HCT116 (cell line): ENCODE measurements at places on chromosomes 16 and 17. TPM values are rescaled to one million over a fixed set of nuclear protein-coding genes. Genes with fewer than 3 reads are reported as not detected.

DNA sequence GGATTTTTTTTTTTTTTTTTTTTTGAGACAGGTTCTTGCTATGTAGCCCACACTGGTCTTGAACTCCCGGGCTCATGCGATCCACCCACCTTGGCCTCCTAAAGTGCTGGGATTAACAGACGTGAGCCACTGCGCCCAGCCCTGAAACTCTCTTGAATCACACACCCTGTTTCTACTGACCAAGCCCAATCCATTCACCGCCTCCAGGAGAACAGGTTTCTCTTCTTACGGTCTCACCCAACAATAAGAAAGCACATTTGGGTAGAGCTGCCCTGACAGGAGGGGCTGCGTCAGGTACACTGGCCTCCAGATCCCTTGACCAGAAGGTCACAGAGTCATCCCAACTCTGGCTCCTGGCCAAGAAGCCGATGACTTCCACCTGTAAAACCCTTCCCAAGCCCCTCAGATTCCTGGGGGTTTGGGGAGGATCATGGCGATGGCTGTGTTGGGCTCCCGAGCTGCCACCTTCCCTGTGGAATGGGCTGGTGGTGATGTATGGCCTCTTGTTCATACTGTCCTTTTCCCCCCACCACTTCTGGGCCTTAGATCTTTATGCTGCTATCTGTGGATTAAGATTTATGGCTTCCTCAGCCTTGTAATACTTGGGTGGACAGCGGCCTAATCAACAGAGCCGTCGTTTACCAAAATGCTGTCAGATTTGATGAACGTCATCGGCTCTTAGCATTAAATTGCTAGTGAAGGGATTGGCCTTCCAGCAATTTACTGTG, 89.1 kb downstream of the KATNIP start:
- peaks cover 6% of the 10 kb centered on the region; the same call in 1 of the 2 replicates for H3K4me1 ChIP-seq
- H3K27me3 ChIP-seq = no peaks in the 10 kb centered on the region
- DNase-seq = no peak
- H3K27ac ChIP-seq = no peak overlapping the region
- no peak overlapping the region for H3K4me3 ChIP-seq

GRCh38 chr17:71412803-71413202, 708.0 kb upstream of the SOX9 start:
- H3K4me1 ChIP-seq = peaks cover 36% of the 10 kb centered on the region
- peak overlapping the region; percentile 31; the same call in 1 of the 2 replicates for H3K27ac ChIP-seq
- no peak overlapping the region for H3K4me3 ChIP-seq
- H3K36me3 ChIP-seq = no peaks in the 10 kb centered on the region

DNA sequence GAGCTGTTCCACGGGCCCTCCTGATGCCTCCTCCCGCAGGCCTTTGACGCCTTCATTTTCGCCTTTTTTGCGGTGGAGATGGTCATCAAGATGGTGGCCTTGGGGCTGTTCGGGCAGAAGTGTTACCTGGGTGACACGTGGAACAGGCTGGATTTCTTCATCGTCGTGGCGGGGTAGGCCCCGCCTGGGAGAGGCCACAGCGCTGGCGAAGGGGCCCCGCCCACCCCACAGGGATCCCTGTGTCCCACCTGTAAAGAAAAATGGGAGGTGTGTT, 29.7 kb downstream of the TPSG1 start:
- H3K36me3 ChIP-seq = no peaks in the 10 kb centered on the region
- no peak overlapping the region for H3K4me3 ChIP-seq
- DNase-seq = no peak
- peaks cover 49% of the 10 kb centered on the region for H3K4me1 ChIP-seq

DNA sequence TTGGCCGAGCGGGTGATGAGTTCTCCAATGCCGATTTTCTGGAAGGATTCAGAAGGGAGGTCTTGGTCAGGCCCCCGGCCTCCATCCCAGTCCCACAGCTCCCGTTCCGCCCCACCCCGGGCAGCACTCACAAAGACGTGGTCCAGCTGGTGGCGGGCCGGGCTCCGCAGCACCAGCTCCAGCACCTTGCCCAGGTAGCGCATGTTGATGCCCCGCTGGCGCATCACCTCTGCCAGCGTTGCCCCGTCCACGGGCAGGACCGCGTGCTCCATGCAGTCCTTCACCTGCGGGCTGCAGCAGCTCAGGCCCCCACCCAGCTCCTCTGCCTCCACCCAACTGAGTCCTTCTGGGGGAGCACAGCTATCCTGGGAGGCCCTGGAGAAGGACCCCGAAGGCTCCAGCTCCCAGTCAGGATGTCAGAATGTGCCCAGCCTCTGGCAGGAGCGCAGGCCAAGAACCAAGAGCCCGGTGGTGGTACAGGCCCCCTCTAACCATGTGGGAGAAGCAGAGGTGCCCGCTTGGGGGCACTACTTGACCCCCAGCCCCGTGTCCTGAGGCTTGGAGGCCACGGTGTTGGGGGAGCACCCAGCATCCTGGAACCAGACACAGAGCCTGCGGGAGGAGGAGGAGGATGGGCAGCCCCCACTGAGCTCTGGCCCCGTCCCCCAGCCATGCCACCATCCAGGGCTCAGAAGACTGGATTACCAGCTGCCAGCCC, 16.2 kb downstream of the CLUH start:
- H3K4me3 ChIP-seq = no peak overlapping the region
- H3K36me3 ChIP-seq = peaks cover 15% of the 10 kb centered on the region
- no peak overlapping the region for H3K27ac ChIP-seq

GRCh38 chr16:24645739-24646645, 83.5 kb upstream of the TNRC6A start:
- no peaks in the 10 kb centered on the region for H3K36me3 ChIP-seq
- H3K4me3 ChIP-seq = peak overlapping the region; percentile 3; the same call in 1 of the 2 replicates
- H3K4me1 ChIP-seq = peaks cover 18% of the 10 kb centered on the region
- DNase-seq = peak; percentile 91
- no peaks in the 10 kb centered on the region for H3K27me3 ChIP-seq

- H3K27me3 ChIP-seq = no peaks in the 10 kb centered on the region
- no peak overlapping the region for H3K4me3 ChIP-seq
- H3K27ac ChIP-seq = no peak overlapping the region
- H3K36me3 ChIP-seq = no peaks in the 10 kb centered on the region
- no peaks in the 10 kb centered on the region for H3K4me1 ChIP-seq
Observed at GRCh38 chr17:40447806-40448205, 4.6 kb downstream of the IGFBP4 start.

PERCC1 gene
- not detected for total RNA-seq

TMC7 gene
- total RNA-seq = 5.2 TPM

DNA sequence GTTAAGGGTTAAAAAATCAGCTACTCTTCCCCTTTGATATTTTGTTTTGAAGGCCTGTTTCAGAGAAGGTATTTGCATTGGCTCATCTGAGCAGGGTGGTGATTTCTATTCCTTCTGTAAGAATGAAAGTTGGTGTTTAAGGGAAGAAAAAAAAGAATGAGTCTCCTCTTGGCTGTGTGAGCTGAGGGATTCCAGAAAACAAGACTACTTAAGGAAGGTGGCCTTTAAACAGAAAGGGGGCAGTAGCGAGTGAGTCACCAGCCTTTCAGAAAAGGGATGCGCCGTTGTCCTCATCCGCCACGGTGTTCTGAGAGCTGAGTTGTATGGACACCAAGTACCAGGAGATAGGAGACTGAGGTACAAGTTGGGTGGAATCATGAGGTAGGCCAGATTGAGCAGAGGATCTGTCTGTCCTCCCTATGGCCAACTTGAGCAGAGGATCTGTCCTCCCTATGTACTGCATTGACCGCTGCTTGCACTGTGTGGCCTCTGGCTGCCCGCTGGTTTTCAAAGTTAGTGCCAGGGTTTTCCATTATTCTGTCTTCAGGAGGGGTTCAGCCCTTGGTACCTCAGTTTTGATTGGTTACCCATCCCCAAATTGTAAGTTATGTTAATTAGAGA, 8.2 kb downstream of the PRKCA start:
- DNase-seq = no peak
- H3K27me3 ChIP-seq = no peaks in the 10 kb centered on the region
- no peaks in the 10 kb centered on the region for H3K4me1 ChIP-seq
- H3K27ac ChIP-seq = no peak overlapping the region
- H3K4me3 ChIP-seq = no peak overlapping the region

DNA sequence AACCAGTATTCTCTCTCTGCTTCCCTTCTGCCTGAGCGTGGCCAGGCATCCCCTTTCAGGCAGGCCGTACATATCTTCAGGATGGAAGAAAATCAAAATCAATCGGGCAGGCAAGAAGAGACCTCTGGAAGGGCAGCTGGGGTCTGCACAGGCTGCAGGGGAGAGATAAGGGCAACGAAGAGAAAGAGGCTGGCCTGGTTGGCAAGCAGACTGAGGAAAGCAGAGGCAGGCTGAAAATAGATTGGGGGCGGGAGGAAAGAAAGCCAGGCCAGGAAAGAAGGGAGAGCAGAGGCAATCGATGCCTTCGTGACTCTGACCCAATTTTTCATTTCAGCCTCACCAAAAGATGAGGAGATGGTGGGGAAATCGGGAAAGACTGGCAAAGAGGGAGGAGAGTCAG, 18.1 kb downstream of the PIPOX start:
- H3K27ac ChIP-seq = no peak overlapping the region
- H3K36me3 ChIP-seq = no peaks in the 10 kb centered on the region
- H3K27me3 ChIP-seq = no peaks in the 10 kb centered on the region
- DNase-seq = no peak
- H3K4me3 ChIP-seq = no peak overlapping the region
- H3K4me1 ChIP-seq = no peaks in the 10 kb centered on the region

KRTAP4-9 gene
- not detected for total RNA-seq

KCNG4 gene
- not detected for total RNA-seq

DNA sequence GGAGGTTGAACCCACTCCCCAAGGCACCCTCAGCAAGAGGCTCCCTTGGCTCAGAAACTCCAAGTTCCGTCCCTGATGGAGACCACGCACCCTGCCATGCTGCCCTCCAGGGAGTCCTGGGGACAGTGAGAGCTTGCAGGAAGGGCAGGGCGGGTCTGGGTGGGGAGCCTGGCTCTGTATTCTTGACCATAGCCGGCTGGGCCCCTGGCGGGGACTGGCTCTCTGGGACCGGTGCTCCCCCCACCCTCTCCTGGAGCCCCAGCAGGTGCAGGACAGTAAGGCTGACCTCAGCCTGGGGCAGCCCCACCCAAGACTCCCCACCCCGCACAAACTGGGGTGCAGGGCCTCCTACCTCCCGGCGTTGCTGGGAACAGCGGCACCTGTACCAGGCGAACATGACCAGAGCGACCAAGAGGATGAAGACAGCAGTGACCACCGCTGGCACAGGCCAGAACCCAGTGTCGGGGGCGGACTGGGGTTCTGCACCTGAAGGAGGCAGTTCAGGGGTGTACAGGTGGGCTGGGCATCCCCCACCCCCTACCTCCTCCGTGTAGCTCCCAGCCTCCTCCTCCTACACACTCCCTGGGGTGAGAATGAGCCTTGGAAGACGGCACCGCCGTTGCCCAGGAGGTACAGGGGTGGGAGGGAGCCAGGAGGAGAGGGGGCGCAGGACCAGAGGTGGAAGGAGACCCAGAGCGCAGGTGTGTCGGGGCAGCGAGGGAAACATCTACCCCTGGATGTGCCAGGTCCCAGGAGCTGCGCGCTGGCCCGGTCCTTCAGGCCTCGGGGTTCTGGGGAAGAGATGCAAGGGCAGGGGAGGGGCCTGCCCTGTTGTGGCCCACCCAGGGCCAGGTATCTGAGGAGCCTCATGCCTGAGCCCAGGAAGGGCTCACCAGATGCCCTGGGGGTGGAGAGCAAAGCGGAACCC, 5.4 kb upstream of the CD7 start:
- DNase-seq = no peak
- H3K27me3 ChIP-seq = no peaks in the 10 kb centered on the region
- H3K4me3 ChIP-seq = no peak overlapping the region
- no peaks in the 10 kb centered on the region for H3K36me3 ChIP-seq

GRCh38 chr17:30021708-30022317, 80.4 kb downstream of the EFCAB5 start:
- no peak overlapping the region for H3K4me3 ChIP-seq
- no peaks in the 10 kb centered on the region for H3K4me1 ChIP-seq
- H3K27ac ChIP-seq = no peak overlapping the region
- H3K36me3 ChIP-seq = no peaks in the 10 kb centered on the region
- no peaks in the 10 kb centered on the region for H3K27me3 ChIP-seq
- DNase-seq = peak; percentile 37

TP53TG3D gene
- not detected for total RNA-seq

GRCh38 chr16:11201498-11202259, 54.3 kb downstream of the SOCS1 start:
- H3K36me3 ChIP-seq = no peaks in the 10 kb centered on the region
- peaks cover 35% of the 10 kb centered on the region for H3K4me1 ChIP-seq
- H3K27ac ChIP-seq = peak overlapping the region; percentile 63
- H3K27me3 ChIP-seq = no peaks in the 10 kb centered on the region
- peak overlapping the region; percentile 11 for H3K4me3 ChIP-seq

CASKIN1 gene
- total RNA-seq = 5.9 TPM

DNA sequence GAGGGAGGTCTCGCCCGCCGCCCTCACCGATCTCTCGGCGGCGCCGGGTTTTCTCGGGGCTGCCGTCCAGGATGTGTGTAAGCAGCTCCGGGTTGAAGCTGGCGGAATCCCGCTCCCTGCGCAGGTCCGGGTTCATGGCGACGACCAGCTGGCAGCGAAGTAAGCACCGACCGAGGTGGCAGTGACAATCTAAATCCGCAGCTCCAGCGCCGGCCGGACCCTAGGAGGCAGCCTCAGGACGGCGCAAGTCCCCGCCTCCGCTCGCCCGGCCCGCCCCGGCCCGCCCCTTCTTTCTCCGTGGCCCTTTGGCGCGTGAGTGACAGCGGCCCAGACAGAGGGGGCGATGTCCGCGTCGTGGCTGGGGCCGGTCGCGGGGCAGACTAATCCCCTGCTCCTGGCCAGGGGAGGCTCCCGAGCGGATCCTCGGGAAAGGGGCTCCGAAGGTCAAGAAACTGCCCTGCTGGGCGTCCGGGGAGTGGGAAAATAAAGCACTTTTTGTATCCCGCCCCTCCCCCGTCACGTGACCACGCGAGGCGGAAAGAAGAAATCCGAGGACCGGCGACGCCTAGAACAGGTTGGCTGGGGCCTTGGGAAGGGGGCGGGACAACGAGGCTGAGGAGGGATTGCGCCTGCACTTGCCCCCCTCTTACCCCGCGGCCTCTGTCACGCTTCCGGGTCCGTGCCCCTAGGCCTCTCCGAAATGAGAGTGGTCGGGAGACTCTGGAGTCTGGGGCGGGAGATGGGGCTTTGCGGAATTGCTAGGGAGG, at the start of the genes ACOX1 and TEN1:
Gene ACOX1 (minus strand): TSS at position 229 of the 767 bp plus-strand sequence. CDS start 93 bp downstream, at position 136.
Gene TEN1 (plus strand): TSS at position 303 of the 767 bp plus-strand sequence. CDS start 6,953 bp downstream, outside the sequence.
- peak within 1 kb of the TSS; percentile 95 for H3K27ac ChIP-seq
- no peaks in the 10 kb centered on the region; the same call in 1 of the 2 replicates for H3K36me3 ChIP-seq
- H3K4me1 ChIP-seq = peaks cover 12% of the 10 kb centered on the region
- H3K4me3 ChIP-seq = peak within 1 kb of the TSS; percentile 95
- no peaks in the 10 kb centered on the region for H3K27me3 ChIP-seq
- DNase-seq = peak; percentile 97

GRCh38 chr16:24800586-24800985, 45.2 kb upstream of the SLC5A11 start:
- peaks cover 49% of the 10 kb centered on the region for H3K36me3 ChIP-seq
- H3K4me1 ChIP-seq = no peaks in the 10 kb centered on the region
- no peak for DNase-seq
- H3K27ac ChIP-seq = no peak overlapping the region
